ENCODE measurements at places on chromosomes 16 and 17.

DNA sequence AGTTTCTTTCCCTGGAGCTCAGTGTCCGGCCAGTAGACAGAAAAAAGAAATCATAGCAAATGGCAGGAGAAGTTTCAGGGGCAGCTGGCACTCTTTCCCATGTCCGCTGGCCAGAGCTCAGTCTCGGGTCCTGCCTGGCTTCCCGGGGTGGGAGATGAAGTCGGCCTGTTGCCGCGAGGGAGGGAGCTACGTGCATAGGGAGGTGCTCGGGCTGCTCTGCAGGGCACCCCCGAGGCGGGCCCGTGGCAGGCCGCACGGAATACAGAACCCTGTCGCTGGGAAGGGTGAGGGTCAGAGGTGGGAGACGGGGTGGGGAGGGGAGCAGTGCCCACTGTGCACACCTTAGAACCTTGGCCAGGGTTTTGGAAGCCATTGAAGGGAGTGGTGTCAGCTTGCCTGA, 78.3 kb upstream of the FOXF1 start:
- no peak for DNase-seq

DNA sequence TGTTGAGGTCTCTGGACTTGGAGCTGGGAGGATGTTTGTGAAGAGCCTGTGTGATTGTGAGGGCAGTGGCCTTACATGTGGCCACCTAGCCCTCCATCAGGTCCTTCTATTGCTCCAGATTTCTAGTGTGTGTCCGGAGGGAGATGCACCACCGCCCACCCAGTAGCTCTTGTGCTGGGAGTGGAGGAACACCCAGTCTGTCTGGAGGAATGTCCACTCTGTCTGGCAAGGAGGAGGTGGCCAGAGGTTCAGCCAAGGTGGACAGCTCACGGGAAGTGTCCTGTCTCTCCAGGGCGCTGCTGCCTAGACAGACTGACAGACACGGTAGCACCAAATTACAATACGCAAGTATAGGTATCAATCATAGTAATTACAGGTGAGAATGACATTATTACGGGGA, 10.6 kb downstream of the RPTOR start:
- DNase-seq = no peak

DNA sequence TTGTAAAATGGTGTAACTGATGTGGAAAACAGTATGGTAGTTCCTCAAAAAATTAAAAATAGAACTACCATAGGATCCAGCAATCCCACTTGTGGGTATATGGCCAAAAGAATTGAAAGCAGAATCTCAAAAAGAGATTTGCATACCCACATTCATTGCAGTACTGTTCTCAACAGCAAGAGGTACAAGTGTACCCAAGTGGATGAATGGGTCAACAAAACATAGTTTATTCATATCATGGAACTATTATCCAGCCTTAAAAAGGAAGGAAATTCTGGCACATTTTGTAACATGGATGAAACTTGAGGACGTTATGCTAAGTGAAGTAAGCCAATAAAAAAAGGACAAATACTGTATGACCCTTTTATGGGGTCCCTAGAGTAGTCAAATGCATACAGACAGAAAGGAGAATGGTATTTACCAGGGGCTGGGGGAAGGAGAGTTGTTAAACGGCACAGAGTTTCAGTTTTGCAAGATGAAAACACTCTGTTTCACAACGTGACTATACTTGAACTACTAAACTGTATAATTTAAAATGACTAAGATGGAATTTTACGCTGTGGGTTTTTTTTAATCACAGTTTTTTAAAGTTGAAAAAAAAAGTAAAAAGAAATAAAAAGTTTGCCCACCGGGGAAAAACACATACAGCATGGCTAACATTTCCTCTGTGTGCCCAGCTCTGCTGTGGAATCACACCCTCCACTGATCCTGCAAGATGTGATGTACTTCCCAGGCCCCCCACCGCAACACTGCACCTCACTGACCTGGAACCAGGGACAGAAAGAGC, 6.1 kb downstream of the TVP23A start:
- DNase-seq = no peak

DNA sequence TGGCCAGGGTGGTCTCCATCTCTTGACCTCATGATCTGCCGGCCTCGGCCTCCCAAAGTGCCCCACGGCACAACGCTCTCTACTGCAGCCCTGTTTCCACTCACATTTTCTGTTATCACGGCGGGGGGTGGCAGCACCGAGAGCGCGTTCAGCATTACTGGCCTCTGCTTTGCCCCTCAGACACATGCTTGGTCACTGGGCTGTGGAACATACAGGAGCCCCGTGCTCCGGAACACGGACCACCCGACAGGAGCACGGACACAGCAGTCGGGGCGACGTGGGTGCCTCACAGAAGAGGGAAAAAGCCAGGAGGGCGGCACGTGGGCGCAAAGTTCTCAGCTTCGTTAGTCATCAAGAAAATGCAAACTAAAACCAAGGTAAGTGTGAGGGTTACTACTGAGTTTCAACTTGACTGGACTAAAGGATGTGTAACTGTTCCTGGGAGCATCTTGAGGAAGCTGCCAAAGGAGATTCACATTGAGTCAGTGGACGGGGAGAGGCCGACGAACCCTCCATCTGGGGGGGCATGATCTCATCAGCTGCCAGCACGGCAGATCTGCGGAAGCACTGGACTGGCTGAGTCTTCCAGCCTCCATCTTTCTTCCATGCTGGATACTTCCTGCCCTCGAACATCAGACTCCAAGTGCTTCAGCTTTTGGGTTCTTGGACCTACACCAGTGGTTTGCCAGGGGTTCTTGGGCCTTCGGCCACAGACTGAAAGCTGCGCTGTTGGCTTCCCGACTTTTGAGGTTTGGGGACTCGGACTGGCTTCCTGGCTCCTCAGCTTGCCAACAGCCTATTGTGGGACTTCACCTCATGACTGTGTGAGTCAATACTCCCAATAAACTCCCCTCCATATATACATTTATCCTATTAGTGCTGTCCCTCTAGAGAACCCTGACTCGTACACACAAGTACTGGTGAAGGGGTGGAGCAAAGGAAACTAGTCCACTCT, 106.8 kb downstream of the ZNF778 start:
- no peak for DNase-seq

DNA sequence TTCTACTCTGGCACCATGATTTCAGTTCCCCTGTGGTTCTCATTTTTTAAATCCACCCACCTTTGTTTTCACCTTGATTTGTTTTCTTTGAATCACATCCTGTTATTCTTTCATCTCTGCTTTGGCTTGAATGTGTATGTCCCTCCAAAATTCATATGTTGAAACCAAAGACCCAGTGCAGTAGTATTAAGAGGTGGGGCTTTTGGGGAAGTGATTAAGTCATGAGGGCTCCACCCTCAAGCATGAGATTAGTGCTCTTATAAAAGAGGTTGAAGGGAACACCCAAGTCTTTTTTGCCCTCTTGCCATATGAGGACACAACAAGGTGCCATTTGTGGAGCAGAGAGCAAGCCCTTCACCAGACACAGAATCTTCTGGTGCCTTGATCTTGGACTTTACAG, 382.3 kb downstream of the SLC39A11 start:
- no peak for DNase-seq

GRCh38 chr17:27242951-27243350, 51.0 kb upstream of the WSB1 start:
- DNase-seq = no peak

DNA sequence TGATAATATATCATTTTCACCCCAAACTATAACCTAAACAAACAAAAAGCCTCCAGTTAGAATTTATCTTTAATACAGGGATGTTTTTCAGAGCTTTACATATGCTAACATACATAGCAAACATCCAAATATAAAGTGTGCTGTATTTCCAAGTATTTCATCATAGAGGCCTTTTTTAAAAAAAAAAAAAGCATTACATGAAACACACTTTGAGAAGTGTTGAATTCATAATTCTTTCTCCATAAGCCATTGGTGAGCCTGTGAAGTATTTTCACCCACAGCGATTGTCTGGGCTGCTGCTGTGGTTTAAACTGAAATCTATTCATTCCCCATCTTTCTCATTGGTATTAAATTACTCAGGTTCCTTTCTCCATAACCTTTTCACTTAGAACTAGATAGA, 503.4 kb upstream of the CDH8 start:
- DNase-seq = no peak

DNA sequence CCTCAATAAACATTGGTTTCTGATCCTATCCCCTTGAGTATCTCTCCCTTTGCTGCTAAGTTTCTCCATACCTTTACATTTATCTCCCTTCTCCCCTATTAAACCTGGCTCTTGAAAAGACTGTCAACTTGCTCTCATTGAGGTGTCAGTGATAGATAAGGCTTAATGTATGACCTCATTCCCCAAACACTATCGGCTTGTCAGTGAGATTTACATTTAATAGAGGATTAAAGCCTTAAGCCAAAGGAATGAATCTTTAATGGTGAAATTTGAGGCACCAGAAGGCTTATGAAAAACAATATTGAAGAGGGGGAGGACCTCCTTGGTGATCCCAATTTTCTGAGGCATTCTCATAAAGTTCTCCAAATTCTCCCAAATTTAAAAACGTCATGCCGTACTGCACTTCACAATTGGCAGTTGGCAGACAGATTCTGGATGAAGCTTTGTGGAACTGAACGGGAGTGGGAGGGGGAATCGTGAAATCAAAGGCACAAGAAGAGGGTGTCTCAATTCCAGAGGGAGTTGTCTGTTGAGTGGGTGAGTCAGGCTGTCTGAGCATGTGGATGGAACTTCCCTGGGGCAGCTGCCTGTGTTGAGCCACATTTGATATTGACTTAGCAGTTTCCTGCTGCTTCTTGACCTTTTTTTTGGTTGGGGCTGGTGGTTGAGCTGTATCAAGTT, 478.8 kb downstream of the NPIPA7 start:
- no peak for DNase-seq

DNA sequence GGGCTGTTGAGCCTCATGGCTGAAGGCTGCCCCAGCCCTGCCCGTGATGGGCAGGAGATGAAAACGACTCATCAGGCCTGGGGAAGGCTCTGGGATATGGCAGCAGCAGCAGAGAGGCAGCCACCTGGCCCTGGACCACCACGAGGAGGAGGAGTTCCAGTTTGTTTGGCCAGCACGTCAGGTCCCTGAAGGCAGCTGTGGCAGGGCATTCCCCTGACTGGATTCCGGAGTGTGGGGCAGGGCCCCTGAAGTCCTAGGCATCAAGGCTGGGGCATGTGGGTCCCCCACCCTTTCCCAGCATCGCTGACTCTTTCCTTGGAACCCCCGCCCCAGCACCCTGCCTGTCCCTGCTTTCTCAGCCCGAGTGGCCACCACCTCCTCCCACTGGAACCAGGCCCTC, 197.4 kb downstream of the ZNF423 start:
- DNase-seq = no peak

- no peak for DNase-seq
Measured at GRCh38 chr17:10077561-10078299, 120.7 kb downstream of the GAS7 start.

DNA sequence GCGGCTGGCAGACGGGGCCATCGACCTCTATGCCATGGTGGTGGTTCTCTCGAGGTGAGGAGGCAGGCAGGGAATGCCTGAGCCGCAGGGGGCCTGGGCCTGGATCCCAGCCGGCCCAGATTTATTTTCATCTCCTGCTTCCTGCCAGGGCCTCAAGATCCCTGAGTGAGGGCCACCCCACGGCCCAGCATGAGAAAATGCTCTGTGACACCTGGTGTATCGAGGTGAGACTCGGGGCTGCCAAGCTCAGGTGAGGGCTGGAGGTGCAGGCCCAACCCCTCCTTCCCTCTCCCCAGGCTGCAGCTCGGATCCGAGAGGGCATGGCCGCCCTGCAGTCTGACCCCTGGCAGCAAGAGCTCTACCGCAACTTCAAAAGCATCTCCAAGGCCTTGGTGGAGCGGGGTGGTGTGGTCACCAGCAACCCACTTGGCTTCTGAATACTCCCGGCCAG, 4.9 kb downstream of the ACADVL start:
- no peak for DNase-seq

All from right atrium auricular region (tissue), 2 donors.